ENCODE measurements at places on chromosomes 4 and X. TPM values are rescaled to one million over a fixed set of nuclear protein-coding genes. Genes with fewer than 3 reads are reported as not detected.
A peak's percentile ranks its signal among the peaks of the same experiment; 100 is the strongest.

Gene NLGN3
- total RNA-seq, result 3.1 TPM

Gene CNGA1
- total RNA-seq, result 0.10 TPM

- no peak overlapping the region for H3K4me3 ChIP-seq
- no peak overlapping the region for H3K27ac ChIP-seq
- no peak for DNase-seq
- H3K36me3 ChIP-seq, result no peaks in the 10 kb centered on the region
Observed at GRCh38 chrX:120200851-120201250, 42.4 kb downstream of the RHOXF2 start.

GRCh38 chr4:109730619-109731545 lies 1.0 kb upstream of the PLA2G12A start:
- no peaks in the 10 kb centered on the region for H3K4me1 ChIP-seq
- H3K27ac ChIP-seq, result peak overlapping the region; percentile 72
- DNase-seq, result no peak
- H3K27me3 ChIP-seq, result no peaks in the 10 kb centered on the region

Data from ovary (tissue), 10 donors.